Activated CD4-positive, alpha-beta T cell treated with anti-CD3 and anti-CD28 coated beads, Interleukin-10, Interleukin-2, amounts not matched to agents 100 ng/mL and 50 ng/mL, durations not matched to agents 16 hours and 8 hours (primary cell): ENCODE measurements at places on chromosomes 1 and 21.
A peak's percentile ranks its signal among the peaks of the same experiment; 100 is the strongest.

- DNase-seq, result no peak
Measured at GRCh38 chr1:43573066-43573800, 42.5 kb downstream of the PTPRF start.

DNA sequence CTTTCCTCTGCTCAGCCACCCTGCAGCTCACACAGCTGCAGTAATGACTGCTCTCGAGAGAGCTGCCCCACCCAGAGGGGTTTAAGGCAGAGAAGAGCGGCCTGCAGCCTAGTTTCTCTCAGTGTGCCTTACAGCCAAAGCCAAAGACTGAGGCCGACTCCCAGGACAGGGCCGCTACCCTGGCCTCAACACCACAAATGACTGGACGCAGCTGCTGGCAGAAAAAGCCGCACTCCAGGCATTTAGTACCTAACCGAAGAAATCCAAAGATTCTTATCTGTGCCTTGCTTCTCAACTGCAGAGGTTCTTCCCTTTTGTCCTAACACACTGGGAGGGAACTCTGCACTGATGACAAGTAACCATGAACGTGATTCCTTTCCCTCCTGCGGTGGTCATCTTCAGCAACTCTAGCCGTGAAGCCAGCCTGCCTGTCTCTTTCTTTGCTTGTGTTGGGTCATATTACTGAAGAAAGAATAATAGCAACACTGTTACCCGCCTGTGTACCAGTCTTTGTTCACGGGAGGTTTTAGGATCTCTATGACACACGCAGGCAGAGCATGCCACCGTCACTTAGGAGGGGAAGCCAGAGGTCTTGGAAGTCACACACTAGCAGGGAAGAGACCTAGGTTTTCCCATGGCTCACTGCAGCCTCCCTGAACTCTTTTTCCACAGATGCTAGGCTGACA, 202.7 kb downstream of the RHOU start:
- no peak for DNase-seq

DNA sequence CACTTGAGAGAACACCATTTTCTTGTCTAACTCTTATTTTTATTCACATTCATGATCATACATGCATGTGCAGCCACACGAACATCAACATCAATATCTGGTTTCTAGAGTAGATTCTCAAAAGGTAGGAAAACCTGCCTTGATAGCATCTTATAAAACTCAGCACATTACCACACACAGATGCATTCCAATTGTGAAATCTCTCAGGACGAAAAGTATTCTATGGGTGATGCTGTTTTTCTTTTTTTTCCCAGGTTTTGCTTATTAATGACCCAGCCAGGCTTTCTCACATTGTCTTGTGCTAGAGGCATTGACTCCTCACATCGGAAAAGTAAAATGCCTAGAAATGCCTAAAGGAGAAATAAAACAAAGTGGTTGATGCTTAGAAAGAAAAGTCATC, 562.8 kb downstream of the KIF26B start:
- DNase-seq, result no peak

DNA sequence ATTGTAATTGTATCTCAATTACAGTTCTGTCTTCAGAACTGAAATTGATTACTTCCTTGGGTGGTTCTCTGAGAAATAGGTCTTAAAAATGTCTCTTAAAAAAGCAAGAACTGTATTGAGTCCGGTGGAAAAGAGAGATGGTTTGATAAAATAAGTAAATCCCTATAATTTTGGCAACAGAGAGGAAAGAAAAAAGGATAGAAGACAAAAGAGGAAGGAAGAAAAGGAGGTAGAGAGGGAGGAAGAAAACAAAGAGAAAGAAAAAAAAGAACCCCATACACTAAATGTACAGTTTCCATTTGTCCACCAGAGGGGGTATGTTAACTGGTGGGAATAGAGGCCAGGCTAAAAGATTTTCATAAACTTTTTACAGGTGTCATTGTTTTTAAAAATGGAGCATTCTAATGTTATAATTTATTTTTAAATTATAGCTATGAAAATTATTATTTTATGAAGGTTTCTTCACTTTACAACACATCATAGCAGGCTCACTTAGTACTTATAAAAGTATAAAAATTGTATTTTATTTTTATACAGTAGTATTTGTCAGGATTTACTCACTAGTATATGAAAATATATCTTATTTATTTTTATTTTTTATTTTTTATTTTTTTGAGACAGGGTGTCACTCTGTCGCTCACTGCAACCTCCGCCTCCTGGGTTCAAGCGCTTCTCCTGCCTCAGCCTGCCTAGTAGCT, 2.1 kb upstream of the UBE2T start:
- peak; percentile 66 for DNase-seq

GRCh38 chr1:1358433-1359271, at the start of gene MXRA8:
MXRA8 (minus strand) TSS chr1:1358555; CDS start chr1:1358504, 51 bp downstream.
- no peak for DNase-seq

DNA sequence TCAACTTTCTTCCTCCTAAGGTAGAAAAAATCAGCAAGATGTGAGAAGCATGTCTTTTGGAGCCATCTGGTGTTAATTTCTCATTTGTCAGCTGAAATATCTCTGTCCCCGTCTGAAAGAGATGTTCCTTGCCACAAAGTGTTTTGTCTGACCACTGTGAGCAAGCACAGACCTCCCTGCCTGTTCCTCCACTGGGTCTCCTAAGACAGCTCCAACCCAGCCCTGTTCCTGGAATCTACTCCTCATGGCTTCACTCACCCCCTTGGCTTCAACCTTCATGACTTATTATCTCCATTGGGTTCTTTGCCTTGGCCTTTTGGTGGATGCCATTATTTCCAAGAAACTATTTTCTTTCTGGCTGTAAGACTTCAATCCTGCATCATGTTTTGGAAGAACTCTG, 65.7 kb upstream of the CACHD1 start:
- no peak for DNase-seq

- no peak for DNase-seq
Measured at GRCh38 chr1:214247501-214248041, 33.4 kb upstream of the SMYD2 start.

GRCh38 chr1:111758373-111758772, 2.7 kb downstream of the DDX20 start:
- no peak for DNase-seq

GRCh38 chr1:31423418-31423947, 10.5 kb downstream of the SERINC2 start:
- no peak for DNase-seq

DNA sequence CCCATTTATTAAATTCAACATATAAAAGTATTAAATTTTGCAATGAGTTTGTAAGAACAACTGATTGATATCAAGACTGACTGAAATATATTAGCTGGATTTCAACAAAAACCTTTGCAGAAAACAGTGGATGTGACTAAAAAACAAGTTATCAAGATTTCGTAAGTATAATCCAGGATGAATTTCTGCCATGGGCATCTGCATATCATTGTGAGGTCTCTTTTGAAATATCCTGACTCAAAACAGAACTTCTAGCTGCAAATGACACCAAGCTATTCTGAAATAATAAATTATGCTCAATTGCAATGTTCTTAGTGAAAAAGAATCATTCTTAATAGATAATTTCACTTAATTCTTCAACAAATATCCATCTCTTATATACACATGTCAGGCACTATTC, 52.6 kb downstream of the CD34 start:
- DNase-seq, result no peak

DNA sequence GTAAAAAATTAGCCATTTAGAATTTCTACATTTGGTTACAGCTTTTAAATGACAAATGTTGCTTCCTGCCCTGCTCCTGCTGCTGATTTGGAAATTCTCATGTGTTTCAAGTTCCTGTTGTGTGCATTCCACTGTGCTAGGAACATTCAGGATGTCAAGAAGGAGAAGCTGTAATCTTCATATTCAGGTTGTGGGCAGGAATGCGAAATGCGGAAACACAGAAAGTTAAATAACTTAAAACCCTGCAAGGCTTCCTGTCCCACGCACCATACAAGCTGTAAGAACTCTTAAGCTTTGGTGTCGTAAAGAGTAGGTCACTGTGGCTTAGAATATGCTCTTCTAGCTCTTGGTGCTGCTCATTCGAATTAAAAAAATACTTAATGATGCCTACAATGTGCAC, 52.6 kb downstream of the S100B start:
- DNase-seq, result no peak

DNA sequence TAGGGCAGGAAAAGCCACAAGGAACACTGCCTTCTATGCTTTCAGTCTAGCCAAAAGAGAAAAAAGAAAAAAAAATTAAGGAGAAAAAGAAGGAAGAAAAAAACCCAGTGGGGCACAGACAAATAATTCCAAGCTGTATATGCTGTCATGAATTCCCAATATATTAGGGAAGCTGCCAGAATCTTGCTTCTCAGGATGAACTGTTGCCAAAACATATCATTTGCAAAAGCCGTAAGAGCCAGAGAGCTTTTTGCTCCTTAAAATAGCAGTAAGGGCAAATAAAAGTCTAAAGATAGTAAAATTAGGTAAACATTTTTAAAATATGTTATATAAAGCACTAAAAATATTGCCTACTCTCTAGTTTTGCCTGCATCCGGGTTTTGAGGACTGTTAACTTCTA, 52.1 kb downstream of the PGM1 start:
- DNase-seq, result no peak

- DNase-seq, result no peak
Measured at GRCh38 chr1:171217658-171218443, 30.4 kb upstream of the FMO1 start.

GRCh38 chr21:45643021-45643980, at the start of gene PCBP3:
PCBP3 (plus strand) TSS chr21:45643725; CDS start chr21:45850086, 206,361 bp downstream.
- DNase-seq, result peak; percentile 96

- DNase-seq, result no peak
Measured at GRCh38 chr1:71228241-71228640, 147.4 kb upstream of the ZRANB2 start.

DNA sequence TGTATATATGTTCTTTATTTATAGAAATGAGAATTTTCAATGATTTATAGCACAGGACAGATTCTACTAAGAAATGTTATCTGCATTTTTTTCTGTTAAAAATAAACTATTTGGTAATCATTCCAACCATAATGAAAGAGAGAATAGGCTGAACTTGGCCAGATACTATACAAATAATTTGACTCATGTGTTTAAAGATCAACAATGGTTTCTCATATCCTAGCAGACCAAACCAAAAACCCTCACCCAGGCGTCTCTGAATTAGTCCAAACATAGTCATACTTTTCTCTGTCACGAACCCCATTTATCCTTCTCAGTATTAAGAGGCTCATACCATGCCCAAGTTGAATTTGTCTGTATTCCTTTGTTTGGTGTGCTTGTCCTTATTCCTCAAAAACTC, 40.3 kb downstream of the RPE65 start:
- DNase-seq, result no peak

DNA sequence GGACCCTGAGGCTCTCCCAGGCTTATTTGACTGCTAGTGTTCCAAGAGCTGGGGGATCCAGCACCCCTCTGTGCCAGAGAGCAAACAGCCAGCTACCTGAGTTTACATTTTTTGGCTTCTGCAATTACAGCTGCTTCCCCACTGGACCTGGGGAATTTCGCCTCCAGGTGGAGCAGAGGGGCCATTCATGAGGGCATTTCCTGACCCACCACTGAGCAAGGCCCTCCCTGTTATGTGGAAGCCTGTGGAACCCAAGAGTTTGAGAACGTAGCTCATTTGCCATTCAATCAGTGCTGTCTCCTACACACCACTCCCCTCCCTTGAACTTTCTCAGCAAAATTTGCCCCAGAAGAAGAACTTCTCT, 42.7 kb upstream of the TMEM51 start:
- DNase-seq, result no peak

DNA sequence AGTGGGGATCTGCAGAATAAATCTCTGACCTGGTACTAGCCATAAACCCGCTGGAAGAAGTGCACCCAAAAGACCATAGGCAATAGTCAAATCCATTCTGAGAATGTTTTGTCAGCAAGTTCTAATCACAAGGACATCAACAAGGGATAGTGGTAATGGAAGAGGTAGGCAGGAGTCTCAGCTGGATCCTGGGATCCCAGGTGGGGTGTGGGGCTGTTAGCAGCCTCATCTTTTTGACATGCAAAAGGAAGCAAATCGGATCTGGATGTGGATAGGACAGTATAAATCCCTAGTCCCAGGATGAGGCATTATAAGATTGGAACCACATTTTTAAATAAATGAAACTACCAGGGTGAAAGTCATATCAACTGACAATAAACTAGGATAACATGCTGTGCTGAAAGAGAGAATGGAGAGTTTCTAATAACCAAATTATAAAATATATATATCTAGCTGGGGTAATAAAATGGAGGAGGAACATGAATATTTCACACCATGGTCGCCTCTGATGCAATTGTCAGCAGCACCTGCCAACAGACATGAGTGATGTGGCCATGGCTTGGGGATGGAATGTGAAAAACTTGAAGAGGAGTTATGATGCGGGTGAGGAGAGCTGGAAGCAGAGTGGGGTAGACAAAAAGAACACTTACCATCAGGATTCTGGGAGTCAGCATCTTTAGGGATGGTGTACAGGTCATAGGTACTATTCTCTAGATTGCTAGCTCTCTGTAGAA, 23.7 kb upstream of the PEX19 start:
- no peak for DNase-seq

DNA sequence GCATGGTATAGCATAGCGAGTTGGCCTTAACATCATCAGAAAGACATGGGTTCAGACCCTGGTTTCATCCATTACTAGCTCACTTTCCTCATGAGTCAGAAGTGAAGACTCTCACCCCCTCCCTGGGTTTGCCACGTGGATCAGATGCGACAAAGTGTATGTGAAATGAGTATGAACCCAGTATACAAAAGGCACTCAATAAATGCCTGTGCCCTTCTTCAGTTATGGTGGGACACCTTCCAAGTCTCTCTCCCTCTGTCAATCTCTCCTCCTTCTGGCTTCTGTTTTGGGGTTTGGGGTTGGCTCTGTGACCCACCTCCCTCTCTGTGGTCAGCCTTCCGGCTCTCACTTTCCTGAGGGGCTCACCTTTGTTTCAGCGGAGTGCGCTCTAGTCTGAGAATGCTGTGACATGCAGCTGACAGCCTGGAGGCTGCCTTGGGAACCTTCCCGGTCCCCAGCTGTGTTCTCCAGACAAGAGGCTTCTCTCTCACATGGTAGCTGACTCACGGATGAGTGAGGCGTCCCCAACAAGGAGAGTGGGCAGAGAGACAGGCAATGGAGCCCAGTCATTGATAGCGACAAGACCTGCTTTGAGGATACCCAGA, 155.0 kb upstream of the EDN2 start:
- DNase-seq, result peak; percentile 85

GRCh38 chr1:232940262-232940661, 10.1 kb upstream of the NTPCR start:
- DNase-seq, result no peak

DNA sequence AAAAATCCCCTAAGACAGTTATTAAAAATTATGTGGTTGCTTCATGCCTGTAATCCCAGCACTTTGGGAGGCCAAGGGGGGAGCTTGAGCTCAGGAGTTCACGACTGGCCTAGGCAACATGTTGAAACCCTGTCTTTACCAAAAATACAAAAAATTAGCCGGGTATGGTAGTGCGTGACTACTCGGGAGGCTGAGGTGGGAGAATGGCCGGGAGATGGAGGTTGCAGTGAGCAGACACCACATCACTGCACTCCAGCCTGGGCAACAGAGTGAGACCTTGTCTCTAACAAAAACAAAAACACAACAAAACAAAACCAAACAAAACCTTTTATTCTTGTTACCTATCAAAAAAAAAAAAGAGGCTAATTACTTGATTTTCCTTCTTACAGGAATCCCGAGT, 2.1 kb downstream of the ELK4 start:
- DNase-seq, result no peak
